ENCODE measurements at places on chromosomes 5 and 9.

DNA sequence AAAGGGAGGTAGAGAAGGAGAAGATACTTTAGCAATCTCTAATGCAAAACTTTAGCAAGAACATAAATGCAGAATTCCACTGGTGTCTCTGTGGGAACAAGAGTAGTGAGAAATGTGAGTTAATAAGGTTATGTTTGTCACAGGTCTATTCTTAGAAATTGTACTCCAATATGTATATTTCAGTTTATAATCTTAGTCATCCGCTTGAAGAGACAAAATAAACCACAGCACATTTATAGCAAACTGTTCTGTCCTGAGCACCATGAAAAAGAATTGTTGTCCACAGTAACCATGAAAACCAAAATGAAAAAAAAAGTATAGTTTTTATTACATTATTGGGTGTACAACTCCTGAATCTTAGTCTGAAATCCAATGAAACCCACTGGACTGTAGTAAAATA lies 93.6 kb upstream of the TSLP start:
- DNase-seq, result no peak

DNA sequence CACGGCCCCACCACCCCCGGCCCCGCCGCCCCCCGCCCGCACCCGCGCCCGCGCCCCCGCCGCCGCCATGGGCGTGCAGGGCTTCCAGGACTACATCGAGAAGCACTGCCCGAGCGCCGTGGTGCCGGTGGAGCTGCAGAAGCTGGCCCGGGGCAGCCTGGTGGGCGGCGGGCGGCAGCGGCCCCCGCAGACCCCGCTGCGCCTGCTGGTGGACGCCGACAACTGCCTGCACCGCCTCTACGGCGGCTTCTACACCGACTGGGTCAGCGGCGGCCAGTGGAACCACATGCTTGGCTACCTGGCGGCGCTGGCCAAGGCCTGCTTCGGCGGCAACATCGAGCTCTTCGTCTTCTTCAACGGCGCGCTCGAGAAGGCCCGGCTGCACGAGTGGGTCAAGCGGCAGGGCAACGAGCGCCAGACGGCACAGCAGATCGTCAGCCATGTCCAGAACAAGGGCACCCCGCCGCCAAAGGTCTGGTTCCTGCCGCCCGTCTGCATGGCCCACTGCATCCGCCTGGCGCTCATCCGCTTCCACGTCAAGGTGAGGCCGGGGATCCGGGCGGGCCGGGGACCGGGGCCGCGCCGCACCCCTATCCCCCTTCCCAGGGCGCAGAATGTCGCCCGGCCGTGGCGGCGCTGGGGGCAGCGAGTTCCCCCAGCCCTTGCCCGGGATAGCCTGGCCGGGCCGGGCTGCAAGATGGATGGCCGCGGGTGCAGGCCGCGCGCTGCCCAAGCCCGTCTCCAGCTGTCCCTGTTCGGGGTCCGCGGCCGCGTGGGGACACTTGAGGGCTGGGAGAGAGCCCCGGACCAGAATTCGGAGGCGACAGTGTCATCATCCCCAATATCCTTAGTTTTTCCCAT lies 594 bp downstream of the FAM120A start:
- DNase-seq, result peak; percentile 63

- no peak for DNase-seq
These were observed 61.7 kb upstream of the UBAC1 start for GRCh38 chr9:136022731-136023409.

- DNase-seq, result no peak
These were observed 443.1 kb downstream of the ZNF608 start for GRCh38 chr5:124303366-124303765.

GRCh38 chr5:169280286-169280685 lies 20.7 kb downstream of the SLIT3 start:
- no peak for DNase-seq

- DNase-seq, result no peak
These were observed 32.9 kb downstream of the OCLN start for GRCh38 chr5:69525490-69525889.

- no peak for DNase-seq
These were observed 1.0 kb upstream of the RAPGEF1 start for GRCh38 chr9:131740898-131741297.

DNA sequence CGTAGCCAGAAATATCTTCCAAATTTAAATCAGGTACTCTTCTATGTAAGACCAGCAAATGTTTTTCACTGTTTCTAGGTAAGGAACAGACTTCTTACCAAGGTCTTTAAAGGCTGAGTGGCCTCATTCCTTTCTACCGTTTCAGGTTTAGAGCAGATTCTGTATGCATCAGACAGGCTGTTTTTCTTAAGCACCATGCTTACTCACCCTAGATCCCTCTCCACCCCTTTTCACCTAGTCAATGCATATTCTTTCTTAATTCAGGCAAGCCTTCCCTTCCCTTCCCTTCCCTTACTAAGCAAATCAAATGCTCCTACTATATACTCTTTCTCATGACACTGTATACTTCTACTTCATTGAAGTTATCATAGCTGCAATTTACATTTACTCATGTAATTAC lies 70.7 kb downstream of the RFX3 start:
- DNase-seq, result no peak

DNA sequence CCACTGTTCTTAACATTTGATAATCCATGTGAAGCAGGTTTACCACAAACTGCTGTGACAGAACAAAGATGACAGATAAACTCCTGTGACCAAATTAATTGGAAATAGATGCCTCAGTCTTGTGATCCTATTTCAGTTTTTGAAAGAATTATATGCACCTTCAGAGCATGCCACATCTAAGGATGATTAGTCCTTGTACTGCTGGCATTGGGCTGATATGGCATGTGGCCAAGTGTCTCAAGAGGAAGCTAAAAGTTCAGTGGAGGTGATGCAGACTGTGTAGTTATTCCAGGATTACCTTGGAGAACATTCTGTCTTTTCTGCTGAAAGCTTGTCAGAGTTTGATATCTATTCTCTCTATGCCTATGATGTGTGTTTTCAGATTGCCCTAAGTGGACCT lies 314.4 kb upstream of the EFNA5 start:
- no peak for DNase-seq

DNA sequence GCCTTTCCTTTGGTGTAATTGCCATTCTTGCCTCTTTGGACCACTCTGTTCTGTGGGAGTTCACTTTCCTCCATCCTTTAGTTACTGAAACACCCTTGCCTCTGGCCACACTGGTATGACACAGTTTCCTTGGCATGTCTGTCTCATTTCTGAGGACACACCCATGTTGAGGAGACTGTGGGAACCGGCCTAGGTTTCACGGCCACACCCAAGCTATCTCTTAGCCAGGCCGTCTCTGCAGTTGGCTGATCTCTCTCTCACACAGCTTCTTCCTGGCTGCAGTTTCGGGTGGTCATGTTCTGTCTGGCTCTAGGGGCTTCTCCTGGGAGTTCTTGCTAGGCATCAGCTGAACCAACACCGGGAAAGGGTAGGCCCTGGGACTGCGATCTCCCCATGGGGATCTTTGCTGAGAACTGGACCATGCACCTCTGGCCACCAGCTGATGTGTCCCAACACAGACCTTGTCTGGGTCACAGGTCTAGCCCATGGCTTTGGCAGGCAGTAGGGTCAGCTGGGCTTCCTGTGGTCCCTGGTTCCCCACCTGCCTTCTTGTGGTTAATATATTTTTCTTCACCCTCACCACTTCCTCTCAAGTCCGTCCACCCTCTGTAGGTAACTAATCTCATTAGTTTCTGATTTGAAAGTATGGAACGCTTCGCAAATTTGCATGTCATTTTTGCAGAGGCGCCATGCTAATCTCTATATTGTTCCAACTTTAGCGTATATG lies 24.9 kb downstream of the ARHGEF37 start:
- no peak for DNase-seq

GRCh38 chr5:149697001-149697400 lies 33.1 kb upstream of the PPARGC1B start:
- DNase-seq, result no peak

GRCh38 chr5:136526021-136526420 lies 160.7 kb upstream of the TRPC7 start:
- DNase-seq, result no peak

DNA sequence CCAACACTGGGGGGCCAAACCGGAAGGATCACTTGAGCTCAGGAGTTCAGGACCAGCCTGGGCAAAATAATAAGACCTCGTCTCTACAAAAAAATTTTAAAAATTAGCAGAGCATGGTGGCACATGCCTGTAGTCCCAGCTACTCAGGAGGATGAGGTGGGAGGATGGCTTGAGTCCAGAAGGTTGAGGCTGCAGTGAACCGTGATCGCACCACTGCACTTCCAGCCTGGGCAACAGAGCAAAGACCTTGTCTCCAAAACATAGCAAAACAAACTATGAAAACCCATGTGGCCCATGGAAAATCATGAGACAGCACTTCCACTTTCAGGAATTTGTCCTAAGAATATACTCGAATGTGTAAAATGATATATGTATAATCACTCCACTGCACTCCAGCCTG lies 6.1 kb downstream of the SETX start:
- no peak for DNase-seq

GRCh38 chr9:77417566-77417965 lies 230.6 kb downstream of the GNA14 start:
- DNase-seq, result no peak

DNA sequence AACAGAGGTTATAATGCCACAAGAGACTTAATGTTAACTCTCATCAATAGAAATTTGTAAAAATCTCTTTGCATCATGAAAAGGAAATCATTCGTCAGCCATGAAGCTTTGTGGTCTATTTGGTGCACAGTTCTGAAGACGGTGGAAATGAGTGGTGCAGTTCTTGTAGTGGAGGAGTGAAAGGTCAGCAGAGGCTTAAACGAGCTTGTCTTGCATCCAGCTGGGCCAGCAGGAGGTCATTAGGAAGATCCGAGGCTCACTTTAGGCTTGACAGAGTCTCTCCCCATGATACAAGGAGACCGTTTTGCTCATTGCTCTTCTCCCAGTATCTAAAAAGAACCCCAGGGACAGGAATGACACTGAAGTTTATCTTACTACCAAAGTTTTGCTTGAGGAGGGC lies 440.8 kb downstream of the BNC2 start:
- no peak for DNase-seq

- no peak for DNase-seq
These were observed 177.2 kb upstream of the MAP3K1 start for GRCh38 chr5:56638061-56638621.

- no peak for DNase-seq
These were observed 597.3 kb upstream of the DAB2 start for GRCh38 chr5:40022057-40022456.

DNA sequence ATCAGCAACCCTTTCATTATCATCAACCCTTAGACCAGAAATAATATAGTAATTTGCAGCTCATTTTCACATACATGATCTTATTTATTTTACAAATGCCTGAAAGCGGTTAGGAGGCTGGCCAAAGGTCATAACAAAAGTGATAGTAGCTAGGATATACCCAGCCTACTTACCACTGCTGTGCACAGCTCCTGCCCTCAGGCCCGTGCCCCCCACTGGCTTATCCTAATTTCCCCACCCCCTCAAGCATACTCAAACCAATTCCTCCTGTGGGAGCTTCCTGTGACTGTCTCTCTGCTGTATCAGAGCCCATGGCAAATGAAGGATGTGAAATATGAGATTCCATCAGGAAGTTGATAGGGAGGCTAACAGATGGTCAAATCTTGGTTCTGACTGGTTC lies 14.8 kb downstream of the FAM219A start:
- no peak for DNase-seq

DNA sequence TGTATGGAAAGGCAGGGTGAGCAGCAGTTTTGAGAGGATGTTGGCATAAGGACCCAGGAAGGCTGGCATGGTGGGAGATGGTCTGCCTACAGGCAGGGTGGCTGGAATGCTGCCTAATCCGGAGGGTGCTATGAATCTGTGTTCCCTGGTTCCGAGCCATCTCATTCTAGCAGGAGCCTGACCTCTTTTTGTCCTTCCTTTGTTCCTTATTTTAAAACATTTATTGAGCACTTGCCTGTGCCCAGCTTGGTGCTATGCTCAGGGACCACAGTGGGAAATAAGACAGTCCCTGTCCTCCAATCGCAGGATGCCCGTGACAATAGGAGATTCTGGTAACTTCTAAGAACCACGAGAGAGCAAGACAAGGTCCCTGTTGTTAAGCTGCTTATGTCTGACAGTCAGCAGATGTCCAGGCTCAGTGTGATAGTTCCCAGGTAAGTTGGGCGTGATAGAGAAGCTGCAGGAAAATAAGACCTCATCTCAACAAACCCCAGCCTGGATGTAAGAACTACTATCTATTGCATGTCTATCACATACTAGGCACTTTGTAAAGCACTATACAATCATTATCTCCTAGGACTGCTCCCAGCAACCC lies 9.1 kb upstream of the ZBTB34 start:
- no peak for DNase-seq

DNA sequence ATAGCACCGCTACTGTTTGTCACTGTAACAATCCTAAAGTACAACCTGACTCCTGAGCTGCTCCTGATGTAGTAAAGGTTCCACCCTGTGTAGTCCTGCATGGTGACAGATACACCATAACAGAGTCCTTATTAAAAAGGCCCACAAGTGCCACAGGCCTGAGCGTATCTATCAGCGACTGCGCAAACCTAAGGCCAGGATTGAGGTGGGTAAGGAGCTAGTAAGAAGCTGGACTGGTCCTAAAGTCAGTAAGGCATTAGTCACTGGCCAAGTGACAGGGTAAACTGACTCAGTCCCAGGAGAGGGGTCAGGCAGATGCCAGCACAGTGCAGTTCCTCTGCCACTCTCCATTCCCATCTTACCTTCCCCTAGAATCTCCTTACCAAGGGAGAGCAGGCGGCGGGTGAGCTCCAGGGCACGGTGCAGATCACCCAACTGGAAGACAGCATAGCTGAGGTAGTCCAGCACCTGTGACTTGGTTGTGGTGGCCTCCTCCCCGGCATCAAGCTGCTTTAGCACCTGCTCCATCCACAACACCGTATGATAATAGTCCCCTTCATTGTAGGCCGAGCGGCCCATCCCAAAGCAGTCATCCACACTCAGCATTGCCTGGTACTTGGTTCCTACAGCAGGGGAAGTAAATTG lies 17.6 kb downstream of the P4HA2 start:
- no peak for DNase-seq

- no peak for DNase-seq
These were observed 281.9 kb downstream of the GAS1 start for GRCh38 chr9:86665416-86665815.

DNA sequence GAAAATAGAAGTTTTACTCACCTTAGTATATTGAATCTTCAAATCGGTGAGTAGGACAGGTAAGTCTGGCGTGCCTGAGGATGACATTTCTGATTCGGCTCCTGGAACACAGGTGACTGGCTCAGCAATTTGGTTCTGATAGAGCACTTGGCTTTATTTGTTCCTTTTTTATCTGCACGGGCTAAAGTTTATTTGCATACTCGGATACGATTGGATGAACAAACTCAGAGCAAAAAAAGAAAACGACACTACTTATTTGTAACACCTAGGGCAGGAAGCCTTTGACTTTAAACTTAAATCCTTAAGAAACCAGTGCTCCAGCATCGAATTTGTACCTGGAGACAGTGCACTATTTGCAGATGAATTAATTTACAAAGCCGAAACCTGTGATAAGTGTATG lies at the start of gene ALDH1A1:
ALDH1A1 (minus strand) TSS at position 140 of the 400 bp plus-strand sequence; CDS start at position 87, 53 bp downstream.
- DNase-seq, result no peak

GRCh38 chr9:134490446-134490845 lies 151.2 kb upstream of the COL5A1 start:
- no peak for DNase-seq

GRCh38 chr9:10447036-10447435 lies 165.8 kb downstream of the PTPRD start:
- DNase-seq, result no peak

Measured in hypothalamus (tissue), 51 donors.